NAMALWA (cell line): ENCODE measurements at places on chromosomes 2 and 18.

DNA sequence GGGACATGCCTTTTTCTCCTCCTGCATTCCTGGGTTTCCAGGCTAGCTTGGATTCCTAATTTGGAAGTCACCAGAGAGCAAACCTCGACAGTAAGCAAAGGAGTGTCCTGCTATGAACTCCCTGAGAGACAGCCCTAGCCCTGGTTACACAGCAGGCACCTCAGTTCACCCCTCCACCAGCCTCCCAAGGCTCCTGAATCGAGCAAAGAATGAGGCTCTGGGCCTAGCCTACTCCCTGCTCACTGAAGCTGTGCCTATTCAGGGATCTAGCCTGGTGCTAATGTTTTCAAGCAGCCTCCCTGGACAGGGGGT, 66.7 kb upstream of the RMDN2 start:
- DNase-seq: no peak

- no peak for DNase-seq
These were observed 117.7 kb downstream of the MEMO1 start for GRCh38 chr2:31893094-31893493.

- no peak for DNase-seq
These were observed 88.9 kb downstream of the MCFD2 start for GRCh38 chr2:46826569-46827245.

- no peak for DNase-seq
These were observed 79.9 kb downstream of the TRIB2 start for GRCh38 chr2:12796657-12797056.

GRCh38 chr18:8704361-8705237, 757 bp upstream of the MTCL1 start:
- peak; percentile 85 for DNase-seq

- DNase-seq: no peak
These were observed 504.9 kb downstream of the GALR1 start for GRCh38 chr18:77754475-77755044.

DNA sequence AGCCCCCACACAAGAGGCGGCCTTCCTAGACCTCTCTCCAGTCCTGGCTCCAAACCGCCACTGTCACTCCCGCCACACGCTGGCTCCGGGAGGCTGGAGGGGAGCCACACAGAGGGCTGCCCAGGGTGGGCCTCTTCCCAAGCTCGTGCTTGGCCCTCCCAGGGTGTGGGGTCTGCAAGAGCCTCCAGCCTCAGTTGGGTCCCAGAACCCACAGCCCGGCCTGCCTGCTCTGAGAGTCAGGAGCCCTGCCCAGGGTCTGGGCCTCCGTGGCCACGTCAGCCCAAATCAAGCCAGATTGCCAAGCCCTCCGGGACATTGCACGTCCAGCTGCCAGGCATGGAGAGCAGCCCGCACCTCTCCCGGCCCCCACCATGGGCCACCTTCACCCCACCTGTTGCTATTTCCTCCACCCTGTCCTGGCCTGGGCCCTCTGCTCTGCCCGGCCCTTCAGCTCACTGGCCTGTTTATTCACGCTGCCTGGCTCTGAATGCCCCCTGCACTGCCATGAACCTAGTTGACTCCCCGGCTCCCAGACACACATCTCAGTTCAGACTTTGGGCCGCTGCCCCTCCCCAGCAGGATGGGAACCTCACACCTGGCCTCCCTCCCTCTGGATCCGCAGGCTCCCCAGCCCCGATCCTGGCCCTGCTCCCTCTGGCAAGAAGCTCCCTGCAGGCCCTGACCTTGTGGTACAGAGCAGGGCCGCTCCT, 61.0 kb downstream of the BIN1 start:
- DNase-seq: no peak

GRCh38 chr18:23668731-23669130, 6.0 kb upstream of the ANKRD29 start:
- no peak for DNase-seq

- DNase-seq: no peak
These were observed 1.8 kb upstream of the KCNE4 start for GRCh38 chr2:223050188-223050587.

- no peak for DNase-seq
These were observed at the start of gene RTKN for GRCh38 chr2:74441690-74442482. Gene RTKN (minus strand): TSS chr2:74441937. CDS start chr2:74441816, 121 bp downstream.

- no peak for DNase-seq
These were observed 20.5 kb downstream of the GREB1 start for GRCh38 chr2:11554399-11554716.

- no peak for DNase-seq
These were observed 126.9 kb downstream of the TDRD15 start for GRCh38 chr2:21250673-21251072.

GRCh38 chr2:240500561-240501423, 57.0 kb downstream of the ANKMY1 start:
- no peak for DNase-seq

DNA sequence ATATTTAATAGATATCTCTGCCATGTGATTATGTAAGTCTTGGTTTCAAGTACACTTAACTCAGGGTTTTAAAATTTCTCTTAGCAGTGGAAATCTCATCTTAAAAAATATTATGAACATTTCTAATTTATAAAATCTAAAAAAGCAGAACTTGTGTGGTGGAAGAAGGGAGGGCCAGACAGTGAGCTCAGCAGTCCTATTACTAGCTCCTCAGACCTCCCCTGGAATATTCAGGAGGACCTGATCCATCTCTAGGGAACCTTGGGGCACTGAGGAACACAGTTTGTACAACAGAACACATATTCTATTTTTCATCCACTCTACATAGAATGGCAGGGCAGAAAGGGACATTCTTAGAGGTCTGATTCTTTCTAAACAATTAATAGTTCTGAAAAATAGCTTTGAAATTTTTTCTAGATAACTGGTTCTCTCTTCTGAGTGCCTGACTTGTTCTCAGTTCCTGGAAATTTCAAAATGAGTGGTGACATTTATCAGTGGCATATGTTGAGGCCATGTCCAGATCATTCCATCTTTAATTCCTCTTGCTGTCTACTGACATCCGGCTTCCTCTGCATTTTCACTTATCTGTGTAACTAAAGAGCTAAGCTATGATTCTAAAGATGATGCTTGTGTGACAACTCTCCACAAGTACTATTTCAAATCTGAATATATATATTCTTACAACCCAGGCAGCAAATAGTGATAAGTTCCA, 8.2 kb upstream of the MAP4K4 start:
- no peak for DNase-seq

DNA sequence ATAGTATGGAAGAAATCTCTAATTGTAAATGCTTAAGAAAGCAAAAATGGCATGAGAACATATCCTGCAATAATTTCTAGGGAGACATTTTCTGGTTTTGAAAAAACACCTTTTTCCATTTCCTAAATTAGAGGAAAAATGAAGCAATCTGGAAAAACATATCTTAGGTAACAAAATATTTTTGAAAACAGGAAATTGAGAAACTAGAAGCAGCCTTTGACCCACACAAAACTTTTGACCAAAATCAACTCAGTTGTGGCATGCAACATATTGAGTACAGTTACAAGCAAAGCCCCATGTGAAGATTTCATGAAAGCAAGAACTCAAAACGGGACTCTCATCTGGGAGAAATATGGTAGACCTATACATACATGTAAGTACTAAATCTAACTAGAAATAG, 28.6 kb upstream of the CHAC2 start:
- no peak for DNase-seq

GRCh38 chr18:25112821-25113434, 239.0 kb downstream of the ZNF521 start:
- no peak for DNase-seq

GRCh38 chr2:178469219-178469849, 9.1 kb downstream of the FKBP7 start:
- no peak for DNase-seq

- no peak for DNase-seq
These were observed 233.0 kb upstream of the SIX2 start for GRCh38 chr2:45242161-45242741.

DNA sequence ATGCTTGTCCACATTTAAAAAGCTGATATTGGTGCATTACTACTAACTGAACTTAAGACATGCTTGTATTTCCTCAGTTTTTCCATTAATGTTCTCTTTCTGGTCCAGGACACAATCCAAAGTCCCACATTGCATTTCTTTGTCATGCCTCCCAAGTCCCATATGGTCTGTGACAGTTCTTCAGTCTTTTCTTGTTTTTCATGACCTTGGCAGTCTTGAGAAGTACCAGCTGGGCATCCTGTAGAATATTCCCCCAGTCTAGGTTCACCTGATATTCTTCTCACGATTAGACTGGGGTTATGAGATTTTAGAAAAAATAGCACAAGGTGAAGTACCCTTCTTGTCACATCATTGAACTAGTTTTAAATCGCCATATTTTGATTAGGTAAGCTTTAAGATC, 10.3 kb upstream of the ZBTB14 start:
- DNase-seq: no peak

DNA sequence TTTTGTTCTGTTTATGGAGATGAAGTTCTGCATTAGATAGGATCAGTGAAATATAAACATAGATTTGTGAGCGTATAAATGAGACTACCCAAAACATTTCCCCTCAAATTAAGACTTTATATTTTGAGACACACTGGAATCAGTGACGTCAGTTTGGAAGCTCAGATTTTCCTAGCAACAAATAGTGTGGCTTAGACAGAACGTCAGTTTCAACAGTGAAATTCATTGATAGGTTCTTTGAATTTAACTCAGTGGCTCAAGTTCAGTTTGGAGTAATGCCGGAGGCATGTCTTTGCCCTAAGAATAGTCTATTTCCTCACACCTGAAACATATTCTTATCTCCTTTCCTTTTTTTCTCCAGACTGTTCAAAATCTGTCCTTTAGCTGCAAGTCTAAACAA, 113.6 kb upstream of the ARHGAP15 start:
- no peak for DNase-seq

DNA sequence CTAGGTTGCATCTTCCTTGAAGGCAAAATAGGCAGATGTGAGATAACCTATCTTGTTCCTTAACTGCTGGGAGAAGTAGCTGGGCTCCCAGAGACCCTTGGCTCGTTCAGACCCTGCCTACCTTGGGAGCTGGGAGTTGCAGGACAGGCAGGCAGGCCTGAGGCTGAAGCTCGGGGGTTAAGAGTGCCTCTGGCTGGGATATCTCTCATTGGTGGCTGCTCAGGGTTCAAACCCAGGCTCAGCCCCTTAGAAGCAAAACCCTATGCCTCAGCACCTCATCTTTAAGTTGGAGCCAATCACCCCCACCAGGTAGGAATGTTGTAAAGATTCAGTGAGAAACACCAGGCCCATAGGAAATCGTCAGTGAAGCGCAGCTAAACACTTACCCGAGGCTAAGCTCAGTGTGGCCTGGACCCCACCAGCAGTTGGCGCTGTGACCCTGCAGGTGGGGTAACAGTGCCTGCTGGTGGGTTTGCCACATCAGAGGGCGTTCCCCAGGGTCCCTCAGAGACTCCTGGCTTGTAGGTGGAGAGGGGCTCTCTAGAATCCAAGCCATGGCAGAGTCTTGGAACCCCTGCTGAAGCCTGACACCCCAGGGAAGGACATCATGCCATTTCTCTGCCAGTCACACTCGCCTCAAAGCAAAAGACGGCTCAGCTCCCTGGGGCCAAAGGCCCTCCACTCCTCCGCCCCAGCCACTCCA, 54.6 kb upstream of the GPR17 start:
- peak; percentile 85 for DNase-seq

DNA sequence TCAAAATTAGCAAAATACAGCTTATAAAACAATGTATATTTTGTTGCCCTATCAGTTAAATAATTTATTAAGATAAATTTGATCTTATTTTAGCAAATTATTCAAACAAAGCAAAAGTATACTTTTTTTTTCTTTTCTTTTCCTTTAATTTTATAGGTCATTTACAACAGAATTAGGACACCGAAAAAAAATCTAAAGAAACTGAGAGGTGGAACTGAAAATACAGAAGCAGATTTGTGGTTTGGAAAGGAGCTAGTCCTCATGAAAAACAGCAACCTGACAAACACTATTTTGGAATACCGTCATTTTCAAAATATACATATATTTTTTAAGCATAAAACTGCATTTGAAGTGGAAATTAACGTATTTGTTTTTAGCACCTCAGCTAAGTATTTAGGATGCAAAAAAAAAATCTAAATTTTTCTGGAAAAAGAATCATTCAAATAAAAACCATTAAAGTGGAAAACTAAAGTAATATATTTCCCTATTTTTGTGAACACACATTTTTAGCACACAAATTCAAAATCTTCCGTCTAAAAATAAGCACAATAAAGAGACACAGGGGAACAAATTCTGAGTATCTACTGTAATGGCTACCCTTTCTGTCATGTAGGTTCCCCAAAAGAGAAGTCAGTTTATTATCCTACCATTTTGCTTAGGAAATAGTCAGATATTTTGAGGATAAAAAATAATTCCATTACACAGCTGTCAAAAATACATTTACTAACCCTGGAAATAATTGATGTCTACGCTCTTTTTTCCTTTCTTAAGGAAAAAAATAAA, 2.7 kb downstream of the CCDC88A start:
- no peak for DNase-seq

DNA sequence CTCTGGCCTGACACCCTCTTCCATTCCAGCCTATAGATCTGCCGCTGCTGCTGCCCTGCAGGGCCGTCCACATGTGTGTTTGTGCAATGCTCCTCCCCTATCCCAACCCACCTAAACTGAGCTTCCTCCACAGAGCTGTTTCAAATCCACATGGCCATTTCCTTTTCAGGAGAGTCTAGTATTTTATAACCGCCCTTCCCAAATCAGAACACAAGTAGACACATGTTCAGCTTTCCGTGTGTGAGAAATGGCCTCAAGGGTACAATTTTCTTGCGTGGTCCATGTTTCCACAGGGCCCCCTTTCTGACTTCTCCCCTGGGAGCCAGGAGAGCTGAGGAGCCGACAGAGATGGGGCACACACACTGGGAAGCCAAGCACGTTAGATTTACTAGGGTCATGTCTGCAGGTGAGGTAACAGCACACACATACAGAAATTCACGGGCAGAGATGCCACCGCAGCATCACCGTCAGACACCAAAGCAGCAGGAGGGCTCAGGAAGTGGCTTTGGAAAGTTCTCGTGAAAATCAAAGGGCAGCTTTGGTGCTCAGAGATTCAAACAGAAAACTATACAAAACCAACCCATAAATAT, 102.9 kb upstream of the TGFA start:
- no peak for DNase-seq

DNA sequence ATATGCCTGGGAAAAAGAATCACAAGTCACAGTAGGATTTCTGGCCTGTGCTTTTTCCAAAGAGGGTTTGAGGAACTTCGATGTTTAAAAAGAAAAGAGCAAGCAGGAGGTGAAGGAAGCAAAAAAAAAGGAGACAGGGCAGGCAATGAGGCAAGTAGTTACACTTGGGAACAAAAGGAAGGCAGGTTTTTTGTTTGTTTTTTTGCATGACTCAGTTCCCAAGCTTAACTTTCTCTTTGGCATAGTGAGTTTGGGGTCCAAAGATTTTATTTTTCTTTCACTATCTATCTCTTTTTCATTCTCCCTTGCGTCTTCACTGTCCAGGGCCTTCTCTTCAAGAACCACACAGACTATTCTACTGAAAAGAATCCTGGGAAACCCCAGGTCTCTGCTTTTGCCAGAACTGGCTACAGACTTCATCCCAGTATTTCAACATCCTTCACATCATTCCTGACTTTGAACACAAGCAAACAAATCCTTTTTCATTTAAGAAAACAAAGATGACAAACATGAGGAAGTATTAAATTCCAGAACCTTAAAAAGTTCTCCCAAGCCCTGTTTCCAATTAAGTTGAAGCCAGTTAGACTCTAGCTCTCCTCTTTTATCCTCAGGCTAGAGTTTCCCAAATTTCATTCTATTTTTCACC, 210.7 kb upstream of the RND3 start:
- DNase-seq: no peak
